Activated CD4-positive, alpha-beta T cell treated with anti-CD3 and anti-CD28 coated beads, Interleukin-2, amount 50 U/mL, for 16 hours (primary cell): ENCODE measurements at places on chromosomes 16 and 17.

- no peak for DNase-seq
Measured at GRCh38 chr16:21263640-21264570, 14.2 kb downstream of the CRYM start.

GRCh38 chr16:75116911-75117245, 298 bp upstream of the LDHD start:
- no peak for DNase-seq

DNA sequence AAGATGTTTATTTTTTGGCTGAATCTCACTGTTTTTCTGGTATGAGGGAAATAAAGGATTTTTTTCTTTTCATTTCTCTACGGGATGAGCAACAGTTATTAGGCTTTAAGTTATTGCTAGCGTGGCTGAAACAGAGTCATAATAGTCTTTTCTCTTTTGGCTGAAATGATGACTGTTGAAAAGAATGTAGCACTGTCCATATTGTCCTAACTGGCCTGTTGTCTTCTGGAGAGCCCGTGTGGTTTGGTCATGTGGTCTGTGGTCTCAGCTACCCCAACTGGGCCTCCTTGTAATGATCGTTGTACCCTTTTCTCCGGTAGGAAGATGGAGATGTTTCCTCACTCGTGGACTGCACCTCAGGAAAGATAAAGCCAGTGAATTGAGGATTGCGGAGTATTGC, 36.6 kb downstream of the EPN2 start:
- no peak for DNase-seq

DNA sequence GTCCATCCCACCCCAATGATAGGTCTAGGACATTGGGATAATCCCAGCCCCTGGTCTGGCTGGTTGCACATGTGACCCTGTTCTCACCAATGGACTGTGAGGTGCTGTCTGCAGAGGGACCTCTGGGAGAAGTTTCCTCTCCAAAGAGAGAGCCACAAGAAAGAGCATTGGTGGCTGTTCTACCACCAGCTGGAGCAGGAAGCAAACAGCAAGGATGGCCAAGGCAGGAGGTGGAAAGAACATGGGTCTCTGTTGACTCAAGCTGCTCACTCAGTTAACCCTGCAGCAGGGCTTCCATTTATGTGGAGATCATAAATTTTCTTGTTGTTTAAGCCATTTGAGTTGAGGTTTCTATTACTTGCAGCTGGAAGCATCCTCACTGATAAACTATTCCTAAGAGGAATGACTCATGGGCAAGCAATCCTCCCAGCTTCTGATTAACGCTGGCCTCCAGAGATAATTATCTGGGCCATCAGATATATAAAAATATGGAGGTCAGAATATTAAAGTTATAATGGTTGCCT, 52.6 kb downstream of the CYB5B start:
- no peak for DNase-seq

GRCh38 chr17:8158267-8159031, 4.3 kb downstream of the VAMP2 start:
- peak; percentile 91 for DNase-seq
